NCI-H2081 (cell line): ENCODE measurements at places on chromosomes 13 and 19.

DNA sequence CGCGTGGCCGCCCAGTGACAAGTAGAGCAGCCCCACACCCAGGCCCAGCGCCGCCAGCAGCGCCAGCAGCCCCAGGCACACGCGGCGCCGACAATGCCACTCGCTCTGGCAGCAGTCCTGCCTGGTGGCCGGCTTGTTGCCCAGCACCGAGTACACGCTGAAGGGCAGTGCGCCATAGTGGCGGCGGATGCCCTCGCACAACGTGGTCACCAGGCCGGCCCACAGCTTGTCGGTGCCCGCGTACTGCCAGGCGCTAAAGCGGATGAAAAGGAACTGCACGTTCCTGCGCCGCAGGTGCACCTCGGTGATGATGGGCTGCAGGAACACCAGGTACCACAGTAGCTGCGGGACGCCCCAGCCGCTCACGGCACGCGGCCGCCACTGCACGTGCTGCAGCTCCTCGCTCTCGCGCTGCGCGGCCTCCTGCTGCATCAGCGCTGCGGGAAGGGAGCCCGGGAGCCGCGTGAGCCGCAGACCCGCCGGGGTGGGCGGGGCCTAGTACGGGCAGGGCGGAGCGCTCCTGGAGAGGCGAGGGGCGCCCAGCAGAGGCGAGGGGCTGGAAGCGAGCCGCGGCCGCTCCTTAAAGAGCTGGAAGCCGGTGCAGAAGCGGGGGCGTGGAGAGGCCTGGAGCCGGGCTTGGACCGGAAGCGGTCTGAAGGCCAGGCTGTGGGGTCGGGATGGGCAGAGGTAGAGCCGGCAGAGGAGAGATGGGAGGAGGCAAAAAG lies 7.3 kb downstream of the NKPD1 start:
- no peak for DNase-seq

DNA sequence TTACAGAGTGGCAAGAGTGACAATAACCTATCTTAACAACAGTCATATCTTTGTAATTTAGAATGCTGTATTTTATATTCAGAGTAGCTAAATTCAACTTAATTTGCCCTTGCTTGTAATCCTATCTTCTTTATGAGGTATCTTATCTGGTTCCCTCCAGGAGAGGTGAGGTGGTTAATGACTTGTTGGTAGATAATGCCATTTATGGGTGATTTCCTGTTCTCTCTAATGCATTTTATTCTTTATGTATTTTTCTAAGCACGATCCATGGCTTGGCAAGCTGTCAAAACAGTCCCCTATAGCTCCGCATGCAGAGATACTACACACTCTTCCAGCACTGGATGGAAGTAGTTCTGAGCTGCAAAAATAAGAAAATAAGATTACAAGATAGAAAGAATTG lies 267.9 kb downstream of the LMO7 start:
- DNase-seq: no peak

DNA sequence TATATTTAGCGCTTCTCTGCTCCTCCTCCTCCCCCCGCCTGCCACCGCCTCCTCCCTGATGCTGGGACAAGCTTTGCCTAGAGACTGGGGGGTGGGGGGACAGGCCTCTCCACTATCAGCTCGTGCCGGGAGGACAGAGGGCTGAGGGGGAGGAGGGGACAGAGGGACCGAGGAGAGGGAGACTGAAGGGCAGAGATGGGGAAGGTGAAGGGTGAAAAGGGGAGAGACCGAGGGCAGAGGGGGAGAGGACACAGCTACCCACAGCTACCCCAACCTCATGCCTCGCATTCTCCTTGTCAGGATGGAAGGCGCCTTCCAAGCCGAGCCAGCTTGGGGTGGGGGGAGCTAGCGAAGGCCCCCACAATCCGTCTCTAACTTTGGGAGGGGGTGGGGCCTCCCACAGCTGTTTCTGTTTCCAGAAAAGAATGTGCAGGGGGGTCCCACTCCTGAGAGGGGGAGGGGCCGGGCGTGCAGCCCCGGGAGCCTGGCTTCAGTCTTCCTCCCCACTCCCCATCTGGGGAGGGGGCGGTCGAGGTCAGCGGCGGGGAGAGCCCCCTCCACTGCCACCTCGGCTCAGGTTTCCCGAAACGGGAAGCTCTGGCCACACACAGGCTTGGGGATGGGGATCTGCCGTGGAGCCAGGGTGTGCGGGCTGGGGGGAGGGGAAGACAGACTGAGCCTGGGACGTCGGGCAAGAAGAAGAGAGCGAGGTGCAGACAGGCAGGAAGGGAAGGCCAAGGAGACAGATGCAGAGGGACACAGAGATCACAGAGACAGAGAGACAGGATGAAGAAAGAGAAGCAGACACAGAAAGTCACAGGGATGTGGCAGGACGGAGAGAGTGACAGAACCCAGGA lies 1.6 kb downstream of the DACT3 start:
- DNase-seq: no peak

DNA sequence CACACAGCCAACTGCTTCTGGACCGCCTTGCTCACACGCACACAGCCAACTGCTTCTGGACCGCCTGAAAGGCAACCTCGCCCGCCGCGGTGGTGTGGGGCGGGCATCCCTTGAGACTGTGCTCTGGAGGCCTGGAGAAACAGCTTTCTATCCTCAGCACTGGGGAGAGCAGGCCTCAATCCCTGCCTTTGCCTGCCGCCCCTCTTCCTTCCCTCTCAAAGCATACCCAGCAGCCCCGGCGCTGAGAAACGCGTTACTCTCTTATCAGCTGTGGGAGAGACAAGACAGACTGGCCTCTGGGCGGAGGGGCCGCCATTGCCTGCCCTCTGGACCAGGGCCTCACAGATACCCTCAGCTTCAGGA lies 2.9 kb downstream of the LIPE start:
- no peak for DNase-seq

- no peak for DNase-seq
Measured at GRCh38 chr13:46519182-46519581, 33.8 kb upstream of the LRCH1 start.

GRCh38 chr19:42316223-42317211 lies 3.4 kb downstream of the TMEM145 start:
- no peak for DNase-seq

DNA sequence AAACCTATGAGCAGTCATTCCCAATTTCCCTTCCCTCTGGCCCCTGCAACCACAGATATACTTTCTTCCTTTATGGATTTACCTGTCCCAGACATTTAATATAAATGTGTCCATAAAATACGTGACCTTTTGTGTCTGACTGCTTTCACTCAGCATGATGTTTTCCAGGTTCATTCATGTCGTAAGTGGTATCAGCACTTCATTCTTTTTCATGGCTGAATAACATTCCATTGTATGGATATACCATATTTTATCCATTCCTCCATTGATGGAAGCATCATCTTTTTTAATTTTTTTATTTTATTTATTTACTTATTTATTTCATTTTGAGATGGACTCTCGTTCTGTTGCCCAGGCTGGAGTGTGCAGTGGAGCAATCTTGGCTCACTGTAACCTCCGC lies 8.0 kb upstream of the PPP6R1 start:
- DNase-seq: no peak

DNA sequence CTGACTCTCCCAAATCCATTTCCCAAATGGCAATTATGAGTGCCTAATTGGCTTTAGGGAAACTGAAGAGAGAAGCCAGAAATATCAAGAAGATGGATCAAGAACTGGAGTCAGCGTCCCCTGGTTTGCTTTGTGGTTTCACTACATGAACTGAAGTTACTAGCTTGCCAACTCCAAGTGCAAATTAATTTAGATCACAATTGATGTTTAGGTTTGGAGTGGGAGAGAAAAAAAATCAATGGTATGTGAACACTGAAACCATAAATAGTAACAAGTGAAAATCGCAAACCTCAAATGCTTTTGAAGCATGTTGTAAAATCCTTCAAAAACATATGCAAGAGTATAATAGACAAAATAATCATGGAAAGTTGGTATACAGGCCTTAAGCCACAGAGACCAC lies 1528.6 kb upstream of the SLC10A2 start:
- DNase-seq: no peak

GRCh38 chr13:59744747-59745391 lies 418.9 kb downstream of the DIAPH3 start:
- no peak for DNase-seq

DNA sequence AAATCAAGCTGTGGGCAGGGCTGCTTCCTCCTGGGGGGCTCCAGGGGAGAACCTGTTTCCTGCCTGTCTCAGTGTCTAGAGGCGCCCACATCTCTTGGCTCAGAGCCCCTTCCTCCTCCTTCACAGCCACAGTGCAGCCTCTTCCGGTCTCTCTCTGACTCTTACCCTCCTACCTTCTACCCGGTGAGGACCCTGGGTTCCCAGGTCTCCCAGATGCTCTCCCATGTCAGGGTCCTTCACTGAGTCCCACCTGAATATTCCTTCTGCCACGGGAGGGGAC lies 153.1 kb downstream of the KDM4B start:
- DNase-seq: no peak

- no peak for DNase-seq
Measured at GRCh38 chr19:6793411-6793810, 20.9 kb downstream of the VAV1 start.

GRCh38 chr19:3849092-3849491 lies 19.7 kb downstream of the ZFR2 start:
- DNase-seq: no peak

DNA sequence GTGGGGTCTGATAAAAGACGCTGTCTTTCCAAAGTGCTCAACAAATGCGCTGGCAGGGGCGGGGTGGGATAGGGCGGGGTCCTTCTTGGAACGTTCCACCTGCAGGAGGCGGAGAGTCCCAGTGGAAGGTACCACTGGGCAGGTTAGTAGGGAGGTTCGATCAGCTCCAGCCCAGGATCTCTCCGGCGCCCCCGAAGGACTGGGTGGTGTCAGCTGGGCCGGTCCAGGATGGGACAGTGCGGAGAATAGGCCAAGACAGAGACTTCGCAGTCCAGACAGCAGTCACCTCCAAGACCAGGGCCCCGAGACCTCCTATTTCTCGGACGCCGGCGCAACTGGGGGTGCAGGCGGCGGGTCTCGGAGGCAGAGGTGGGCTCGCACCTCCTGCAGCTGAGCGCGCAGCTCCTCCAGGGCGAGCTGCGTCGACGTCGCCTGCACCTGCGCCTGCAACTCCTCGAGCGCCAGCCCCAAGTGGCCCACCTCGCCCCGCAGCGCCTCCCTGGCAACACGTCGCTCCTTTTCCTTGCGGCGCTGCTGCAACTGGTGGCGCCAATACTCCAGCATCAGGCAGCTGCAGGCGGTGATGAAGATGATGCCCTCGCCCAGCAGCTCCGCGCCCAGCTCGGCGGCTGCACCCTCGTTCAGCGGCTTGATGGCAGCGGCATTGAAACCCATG lies 21.6 kb downstream of the VASP start:
- no peak for DNase-seq

GRCh38 chr13:50979187-50979586 lies 69.6 kb downstream of the RNASEH2B start:
- DNase-seq: no peak

DNA sequence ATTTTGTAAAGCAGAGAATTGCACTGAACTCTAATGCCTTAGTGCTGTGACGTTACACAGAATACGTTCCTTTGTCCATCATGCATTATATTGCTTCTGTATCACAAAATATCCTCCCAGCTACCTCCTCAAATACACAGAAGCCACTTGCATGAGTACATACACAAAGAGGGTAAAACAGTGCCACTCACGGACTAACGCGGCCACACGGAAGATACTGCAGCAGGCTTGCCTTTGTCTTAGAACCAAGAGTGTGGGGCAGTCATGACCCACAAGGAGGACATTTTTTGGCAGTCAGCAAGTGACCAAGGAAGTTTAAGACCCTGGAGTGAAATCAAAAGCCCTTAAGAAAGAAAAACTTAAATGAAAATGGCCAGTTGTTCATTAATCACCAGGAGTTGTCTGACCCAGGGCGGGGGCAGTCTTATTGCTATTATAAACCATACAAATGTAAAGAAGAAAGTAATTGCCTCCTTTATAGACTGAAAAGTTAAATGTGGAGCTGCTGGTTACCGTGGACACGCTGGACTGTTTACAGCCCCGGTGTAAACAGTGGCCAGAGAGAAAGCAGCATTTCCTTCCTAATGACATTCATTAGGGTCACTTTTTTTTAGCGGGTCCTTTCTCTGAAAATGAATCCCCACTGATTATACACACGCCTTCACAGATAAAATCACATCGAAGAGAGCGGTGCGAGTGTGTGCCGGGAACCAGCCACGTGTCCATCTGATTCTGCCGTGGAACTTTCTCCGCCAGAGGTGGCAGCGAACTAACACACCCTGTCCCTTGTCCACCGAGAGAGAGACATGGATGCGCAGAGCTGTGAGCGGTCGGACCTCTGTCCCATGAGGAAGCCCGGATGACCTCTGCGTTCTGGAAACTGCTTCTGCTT lies 66.8 kb downstream of the SOX1 start:
- no peak for DNase-seq

GRCh38 chr19:29505097-29505824 lies 20.5 kb upstream of the VSTM2B start:
- no peak for DNase-seq

DNA sequence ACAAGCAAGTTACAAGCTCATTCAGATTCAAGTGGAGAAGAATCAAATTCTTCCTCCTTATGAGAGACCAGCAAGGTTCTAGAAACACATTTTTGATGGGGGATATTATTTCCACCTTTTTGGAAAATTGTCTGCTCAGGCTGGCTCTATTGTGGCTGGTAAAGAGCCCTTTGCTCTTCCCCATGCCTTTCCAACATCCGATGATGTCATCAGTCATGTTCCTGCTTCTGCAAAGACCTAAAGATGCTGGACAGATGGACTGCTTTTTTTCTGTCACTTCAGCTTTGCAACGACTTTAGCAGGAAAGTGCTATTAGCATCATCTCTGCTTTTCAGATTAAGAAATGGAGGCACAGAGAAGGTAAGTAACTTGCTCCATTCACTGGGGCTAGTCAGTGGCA lies 4.2 kb downstream of the ADGRE3 start:
- no peak for DNase-seq

DNA sequence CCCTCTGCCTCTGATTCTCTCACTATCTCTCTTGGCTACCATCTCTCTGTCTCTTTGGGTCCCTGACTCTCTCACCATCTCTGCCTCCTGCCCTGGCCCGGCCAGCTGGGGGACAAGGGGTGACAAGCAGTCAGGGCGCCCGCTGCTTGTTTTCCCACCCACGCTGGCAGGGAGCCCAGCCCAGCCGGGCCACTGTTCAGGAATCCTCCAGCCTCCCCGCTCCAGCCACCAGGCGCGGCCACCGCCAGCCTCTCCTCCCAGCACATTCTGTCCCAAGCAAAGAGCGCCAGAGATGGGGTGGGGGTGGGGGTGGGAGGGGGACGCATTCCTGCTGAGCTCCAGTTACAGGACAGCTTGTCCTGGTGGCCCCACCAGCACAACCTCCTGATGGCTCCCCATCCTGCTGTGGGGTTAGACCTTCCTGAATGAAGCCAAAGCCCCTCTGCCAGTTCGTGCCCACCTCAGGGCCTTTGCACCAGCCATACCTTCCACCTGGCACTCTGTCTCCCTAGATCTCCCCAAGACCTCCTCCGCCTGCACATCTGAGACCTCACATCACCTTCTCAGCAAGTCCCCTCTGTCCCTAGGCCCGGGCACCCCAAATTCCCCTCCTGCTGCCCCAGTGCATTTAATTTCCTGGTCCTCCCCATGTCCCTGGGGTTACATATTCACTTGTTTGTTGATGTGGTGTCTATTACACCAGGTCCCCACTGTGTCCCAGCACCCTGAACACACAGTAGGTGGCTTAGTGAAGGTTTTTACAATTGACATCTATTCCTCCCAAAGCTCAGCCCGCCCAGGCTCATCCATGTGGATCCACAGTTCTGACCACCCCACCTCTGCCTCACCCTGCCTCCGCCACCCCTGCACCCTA lies 12.5 kb downstream of the ARRDC2 start:
- DNase-seq: no peak
